ENCODE measurements at places on chromosomes 2 and 18.
A peak's percentile ranks its signal among the peaks of the same experiment; 100 is the strongest.

DNA sequence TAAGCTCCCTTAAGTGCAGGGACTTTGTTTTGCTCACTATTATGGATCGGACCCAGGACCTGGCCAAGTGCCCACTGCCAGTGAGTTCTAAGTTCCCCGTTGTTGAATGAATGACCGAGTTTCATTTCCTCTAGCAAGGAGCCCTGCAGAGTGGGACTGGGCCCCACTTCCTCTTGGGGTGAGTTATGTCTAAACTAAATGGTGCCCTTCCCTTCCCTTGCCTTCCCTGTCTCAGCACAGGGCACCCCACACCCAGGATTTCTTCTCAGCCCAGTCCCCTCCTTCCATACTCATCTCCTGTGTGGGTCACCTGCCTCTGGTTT lies 195.3 kb upstream of the HS6ST1 start:
- DNase-seq, result no peak

DNA sequence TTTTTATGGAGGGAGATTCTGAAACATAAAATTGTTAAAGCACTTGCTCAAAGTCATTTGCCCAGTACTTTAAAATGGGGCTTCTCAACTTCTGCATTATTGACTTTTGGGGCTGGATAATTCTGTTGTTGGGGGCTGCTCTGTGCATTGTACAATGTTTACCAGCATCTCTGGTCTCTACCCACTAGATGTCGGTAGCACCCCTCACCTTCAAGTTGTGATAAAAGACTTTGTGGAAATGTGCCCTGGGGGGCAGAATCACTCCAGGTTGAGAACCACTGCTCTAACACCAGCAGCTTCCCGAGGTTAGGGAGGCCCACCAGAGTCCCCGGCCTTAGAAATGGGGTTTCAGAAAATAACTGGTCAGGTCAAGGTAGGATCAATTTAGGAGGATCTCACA lies 26.8 kb upstream of the CUL3 start:
- no peak for DNase-seq

DNA sequence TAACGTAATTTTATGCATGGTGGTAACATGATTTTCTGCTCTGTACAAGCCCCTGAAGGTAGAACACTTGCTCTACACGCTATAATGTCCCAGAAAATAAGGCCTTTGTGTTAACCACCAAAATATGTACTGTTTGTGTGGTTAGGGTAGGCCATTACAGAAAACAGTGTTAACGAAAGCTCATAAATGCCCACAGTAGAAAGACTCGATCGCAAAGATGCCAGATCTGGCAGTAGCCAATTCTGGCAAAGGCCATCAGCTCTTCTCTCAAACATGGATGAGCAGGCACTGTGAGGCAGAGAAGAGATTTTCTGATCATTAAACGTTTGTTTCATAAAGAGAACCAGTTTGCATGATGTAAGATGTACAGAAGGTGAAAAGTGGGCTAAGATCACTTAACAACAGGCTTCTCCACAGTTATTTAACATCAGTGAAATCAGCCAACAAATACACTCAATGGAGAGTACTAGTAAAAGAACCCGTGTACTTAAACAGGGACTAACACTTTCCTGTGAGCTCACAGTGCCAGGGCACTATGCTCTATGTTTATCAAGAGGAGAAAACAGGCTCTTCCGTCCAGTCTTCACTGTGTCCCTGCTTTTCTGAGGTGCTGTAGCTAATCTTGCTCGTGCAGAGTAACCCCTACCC lies 80.3 kb downstream of the SPRED2 start:
- DNase-seq, result no peak

DNA sequence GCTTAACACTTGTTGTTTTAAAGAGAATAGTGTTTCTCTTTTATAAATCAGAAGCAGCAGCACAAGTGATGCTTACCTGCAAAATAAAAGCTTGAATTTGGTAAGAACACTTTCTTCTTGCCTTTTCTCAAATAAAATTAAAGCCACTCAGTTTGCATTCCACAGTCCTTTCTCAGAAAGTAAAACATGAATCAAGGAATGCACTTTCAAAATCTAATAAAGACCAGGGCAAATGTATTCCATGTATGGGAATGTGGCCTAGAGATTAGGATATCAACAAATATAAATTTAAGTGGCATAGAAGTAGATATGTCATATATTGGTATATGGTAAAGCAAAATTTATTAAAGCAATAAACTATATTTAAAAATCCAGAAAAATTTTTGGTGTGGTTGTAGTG lies 352.8 kb downstream of the THSD7B start:
- no peak for DNase-seq

GRCh38 chr2:67389788-67390187 lies 7.3 kb upstream of the ETAA1 start:
- no peak for DNase-seq

DNA sequence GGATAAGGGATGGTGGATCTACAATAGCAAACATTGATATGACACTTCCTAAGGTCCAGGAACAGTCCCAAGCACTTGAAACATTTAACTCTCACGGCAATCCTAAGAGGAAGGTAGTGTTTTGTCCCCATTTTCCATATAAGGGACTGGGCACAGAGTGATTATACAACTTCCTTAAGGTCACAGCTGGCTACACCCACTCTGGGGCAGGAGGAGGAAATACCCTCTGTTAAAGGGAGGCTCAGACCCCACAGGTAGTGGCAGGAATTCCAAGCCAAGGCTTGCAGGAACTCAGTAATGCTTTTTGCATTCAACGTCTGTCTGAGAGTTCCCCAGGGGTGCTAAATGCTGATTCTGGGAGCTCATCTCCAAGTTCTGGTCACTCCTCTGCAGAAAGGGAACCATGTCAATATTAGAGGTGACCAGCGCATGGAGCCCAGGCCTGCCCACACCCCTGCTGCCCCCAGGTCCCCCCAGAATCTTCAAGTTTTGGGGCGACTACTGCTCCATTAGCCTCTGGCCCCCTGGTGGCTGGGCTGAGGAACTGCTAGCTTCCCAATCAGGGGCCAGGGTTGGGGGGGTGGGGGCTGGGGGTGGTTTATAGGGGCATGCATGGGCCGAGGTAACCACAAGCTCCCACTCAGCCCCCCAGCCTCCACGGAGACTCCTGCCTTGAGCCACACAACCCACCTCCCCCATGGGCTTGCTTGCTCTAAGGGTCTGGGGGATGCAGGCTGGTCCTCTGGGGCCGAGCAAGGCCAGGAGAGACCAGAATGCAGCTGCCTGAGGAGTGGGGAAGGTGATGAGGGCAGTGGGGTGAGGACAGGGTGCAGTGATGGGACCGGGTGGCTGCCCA lies 11.1 kb downstream of the OBSL1 start:
- peak; percentile 9 for DNase-seq

GRCh38 chr18:10402871-10403559 lies 51.4 kb upstream of the APCDD1 start:
- no peak for DNase-seq

- DNase-seq, result no peak
These were observed 261.0 kb downstream of the BCL2 start for GRCh38 chr18:63058521-63058920.

DNA sequence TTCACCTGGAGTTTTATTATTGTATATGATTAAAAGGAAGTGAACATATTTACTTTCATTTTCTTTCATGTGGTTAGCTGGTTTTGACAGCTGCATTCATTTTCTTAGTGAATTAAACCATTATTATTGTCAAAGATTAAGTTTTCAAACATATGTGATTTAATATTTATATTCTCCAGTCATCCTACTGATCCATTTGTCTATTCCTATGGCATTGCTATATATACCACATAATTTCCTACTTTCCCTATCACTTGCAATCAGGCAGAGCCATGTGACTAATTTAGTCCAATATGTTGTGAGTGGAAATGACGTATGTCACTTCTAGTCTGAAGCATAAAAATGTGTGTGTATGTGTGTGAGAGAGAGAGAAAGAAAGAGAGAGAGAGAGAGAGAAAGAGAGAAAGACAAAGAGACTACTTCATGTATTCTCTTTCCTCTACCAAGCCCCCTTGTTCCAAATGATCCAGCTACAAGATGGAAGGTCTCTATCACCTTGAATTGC lies 12.0 kb upstream of the TACR1 start:
- DNase-seq, result no peak

DNA sequence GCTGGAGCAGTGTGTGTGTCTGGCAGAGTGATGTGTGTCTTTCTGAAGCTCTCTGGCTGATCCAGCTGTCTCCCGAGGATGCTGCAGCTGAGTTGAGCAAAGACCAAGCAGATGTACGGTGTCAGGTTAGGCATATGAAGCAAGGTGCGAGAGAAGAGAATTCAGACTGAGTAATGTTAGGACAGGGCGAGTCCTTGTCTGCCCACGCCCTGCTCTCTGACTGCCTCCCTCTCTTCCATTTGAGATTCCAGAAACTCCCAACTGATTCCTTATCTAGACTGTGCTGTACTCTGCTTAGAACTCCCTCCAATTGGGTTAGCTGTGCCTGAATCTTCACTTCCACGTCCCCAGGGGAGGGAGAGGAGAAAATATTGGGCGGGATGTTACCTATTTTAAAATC lies 25.7 kb upstream of the LPIN1 start:
- no peak for DNase-seq

DNA sequence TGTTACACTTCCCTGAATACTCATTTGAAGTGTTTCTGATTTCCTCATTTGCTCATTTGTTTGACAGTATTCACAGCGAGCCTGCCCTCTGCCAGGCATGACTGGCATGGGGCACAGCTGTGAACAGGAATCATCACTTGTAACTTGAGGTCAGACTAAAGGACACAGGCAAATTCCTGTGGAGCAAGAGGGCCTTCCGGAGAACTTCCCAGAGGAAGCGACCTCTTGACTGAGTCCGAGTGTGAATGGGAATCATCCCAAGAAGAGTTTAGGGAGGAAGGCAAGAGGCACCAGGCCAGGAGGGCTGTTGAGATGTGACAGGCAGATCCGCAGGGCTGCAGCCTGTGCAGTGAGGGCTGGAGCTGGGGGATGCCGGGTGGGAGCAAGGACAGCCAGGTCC lies 45.4 kb downstream of the LIMS1 start:
- no peak for DNase-seq

- DNase-seq, result no peak
These were observed 73.6 kb downstream of the LPIN2 start for GRCh38 chr18:2939317-2939716.

GRCh38 chr2:47653902-47654789 lies 128.8 kb upstream of the MSH6 start:
- DNase-seq, result no peak

DNA sequence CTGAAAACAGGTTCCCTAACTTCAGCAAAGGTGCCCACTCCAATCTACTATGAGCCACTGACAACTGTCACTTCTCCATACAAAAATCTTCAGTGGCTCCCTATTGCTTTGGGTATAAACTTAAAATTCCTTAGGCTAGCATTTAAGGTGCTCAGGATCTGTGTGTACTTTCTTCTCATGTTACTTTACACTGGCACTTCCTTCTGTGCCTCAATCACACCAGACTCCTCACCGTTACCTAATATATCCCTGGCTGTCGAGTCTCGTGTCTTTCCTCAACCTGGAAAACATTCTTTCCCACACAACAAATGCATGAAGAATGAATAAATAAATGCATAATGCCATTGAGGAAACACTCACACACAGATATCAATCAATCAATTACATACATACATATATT lies 101.1 kb downstream of the TCF4 start:
- no peak for DNase-seq

DNA sequence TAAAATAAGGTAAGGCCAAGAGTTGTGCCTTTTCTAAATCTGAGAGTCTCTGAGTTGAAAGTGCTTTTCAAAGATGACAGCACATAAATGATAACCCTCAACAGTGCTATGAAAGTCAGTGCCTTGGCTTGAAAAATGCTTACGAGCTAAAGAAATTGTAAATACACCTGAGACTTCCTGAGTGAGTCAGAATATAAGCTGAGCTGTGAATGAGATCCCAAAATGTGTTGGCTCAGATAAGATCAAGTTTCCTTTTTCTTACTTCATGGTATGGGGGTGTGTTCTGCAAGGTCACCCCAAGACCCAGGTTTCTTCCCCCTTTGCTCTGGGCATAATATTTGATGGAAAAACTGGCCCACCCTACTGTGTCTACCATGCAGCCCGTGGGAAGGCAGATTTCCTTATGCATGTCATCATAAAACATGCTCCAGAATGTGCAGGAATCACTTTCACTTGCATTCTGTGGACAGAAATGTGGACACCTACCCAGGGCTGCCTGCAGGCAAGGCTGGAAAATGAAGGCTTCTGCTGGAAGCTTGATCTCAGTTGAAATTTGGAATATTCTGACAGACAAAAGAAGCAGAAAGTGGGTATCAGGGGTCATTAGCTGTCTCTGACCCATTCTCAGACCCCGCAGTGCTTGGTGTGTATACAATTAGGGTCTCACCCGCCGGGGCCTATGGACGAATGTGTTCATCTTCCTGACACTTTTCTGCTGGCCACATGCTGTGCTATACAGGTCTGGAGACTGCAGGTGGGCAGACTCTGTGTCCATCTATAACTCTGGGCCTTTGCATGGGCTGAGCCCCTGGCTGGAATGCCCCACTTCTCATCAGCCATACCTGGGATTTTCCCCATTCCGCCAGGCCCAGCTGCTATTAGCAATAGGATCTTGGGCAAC lies 212.6 kb downstream of the SH3RF3 start:
- no peak for DNase-seq

GRCh38 chr2:205461678-205462665 lies 220.3 kb upstream of the NRP2 start:
- no peak for DNase-seq

DNA sequence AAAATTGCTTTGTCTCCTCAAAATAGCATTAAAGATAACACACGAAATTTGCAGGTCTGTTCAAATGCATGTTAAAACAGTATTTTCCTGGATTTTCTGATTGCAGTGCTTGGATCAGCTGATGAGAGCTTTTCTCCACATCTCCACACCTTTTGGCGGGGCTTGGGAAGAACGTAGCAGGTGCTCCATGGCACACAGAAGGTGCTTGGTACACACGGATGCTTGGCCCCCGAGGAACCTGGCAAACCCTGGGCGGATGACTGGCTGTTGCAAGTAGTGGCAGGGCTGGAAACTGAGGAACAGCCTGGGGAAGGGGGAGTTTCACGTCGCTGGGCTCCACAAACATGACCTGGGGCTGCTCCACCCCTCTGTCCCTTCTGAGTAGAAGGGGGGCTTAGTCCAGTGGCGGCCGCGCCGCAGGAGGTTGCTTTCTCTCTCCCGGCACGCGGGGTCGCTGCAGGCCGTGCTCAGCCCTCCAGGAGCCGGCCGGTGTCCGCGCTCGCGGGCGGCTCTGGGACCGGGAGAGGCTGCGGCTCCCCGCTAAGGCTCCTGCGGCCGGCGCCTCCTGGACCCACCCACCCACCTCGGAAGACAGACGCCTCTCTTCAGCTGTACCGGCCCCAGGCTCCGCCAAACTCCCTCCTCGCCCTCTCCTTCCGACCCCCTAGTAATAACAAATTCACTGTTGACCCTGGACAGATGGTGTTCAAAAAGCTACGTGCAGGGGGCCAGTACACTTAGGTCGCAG lies 69.3 kb downstream of the MARCO start:
- DNase-seq, result no peak

- no peak for DNase-seq
These were observed 83.4 kb downstream of the RTN4 start for GRCh38 chr2:54966837-54967236.

DNA sequence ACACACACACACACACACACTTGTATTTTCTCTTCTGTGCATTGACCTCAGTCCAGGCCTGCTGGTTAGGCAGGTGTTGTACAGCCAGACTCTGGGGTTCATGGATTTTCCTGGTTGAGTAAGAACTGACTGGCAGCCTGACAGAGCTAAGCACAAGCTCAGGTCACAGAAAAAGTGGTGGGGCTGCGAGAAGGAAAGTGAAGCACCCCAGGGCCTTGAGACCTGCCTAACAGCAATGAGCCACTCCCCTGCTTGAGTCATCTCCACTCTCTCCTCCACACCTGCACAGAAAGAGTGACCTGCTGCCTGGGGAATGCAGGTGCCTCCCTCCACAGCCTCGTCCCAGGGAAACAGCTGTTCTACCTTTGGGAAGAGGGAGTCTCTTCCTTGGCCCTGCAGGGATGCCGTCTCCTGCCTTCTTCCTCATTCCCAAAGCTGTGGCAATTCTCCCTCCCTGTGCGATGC lies 91.4 kb upstream of the LGALSL start:
- no peak for DNase-seq

Data from activated effector memory CD4-positive, alpha-beta T cell treated with Interleukin-2 at 50 U/mL for 16 hours (primary cell).